ENCODE measurements at places on chromosomes 6 and 20.

- DNase-seq = peak; percentile 65
Measured at GRCh38 chr20:63230800-63231268, 4.9 kb upstream of the BIRC7 start.

DNA sequence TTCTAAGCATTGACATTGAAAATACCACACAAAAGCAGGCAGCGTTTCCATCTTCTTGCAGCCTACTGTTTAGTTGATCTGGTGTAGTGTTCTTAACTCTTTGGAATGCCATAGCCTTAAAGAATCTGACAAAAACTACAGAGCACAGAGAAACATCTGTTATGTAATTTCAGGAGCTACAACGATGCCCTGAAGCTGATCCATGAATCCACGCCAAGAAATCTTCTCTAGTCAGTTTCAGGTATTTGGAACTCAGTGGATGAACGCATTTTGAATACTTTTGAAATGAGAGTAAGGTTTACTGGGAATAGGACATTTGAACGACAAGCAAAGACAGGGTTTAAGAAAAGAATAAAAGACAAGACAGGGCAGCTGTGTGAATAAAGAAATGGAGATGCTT is 17.8 kb downstream of the ALDH8A1 start:
- DNase-seq = no peak

DNA sequence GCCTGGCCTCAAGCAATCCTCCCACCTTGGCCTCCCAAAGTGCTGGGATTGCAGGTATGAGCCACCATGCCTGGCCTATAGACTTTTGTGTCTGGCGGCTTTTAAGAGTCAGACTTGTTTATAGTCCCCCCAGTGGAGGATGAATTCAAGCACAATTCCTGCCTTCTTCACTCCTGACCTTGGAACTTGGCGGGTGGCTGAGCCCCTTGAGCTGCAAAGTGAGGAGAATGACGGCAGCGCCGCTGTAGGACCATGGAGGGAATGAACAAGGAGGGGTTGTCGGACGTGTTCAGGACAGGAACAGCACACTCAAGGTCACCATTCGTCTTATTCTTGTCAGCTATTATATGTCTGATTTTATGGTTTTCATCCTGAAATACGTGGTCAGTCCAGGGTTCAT is 265.4 kb downstream of the CDH4 start:
- no peak for DNase-seq

GRCh38 chr20:14497004-14497403 is 159.6 kb upstream of the FLRT3 start:
- DNase-seq = no peak

DNA sequence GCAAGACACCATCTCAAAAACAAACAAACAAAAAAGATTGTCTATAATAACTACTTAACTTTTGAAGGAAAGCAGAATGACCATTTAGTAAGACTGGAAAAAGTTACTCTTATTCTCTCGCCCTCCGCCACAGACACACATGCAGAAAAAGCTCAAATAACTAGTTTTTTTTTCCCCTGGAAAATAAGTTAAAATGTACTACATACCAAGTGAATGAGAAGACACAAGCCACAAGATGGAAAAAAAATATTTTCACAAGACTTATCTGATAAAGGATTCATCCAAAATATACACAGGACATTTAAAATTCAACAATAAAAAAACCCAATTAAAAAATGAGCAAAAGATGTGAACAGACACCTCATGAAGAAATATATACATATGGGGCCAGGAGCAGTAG is 31.9 kb downstream of the NUDT3 start:
- no peak for DNase-seq

GRCh38 chr6:3653528-3654070 is 97.9 kb downstream of the PXDC1 start:
- DNase-seq = no peak

DNA sequence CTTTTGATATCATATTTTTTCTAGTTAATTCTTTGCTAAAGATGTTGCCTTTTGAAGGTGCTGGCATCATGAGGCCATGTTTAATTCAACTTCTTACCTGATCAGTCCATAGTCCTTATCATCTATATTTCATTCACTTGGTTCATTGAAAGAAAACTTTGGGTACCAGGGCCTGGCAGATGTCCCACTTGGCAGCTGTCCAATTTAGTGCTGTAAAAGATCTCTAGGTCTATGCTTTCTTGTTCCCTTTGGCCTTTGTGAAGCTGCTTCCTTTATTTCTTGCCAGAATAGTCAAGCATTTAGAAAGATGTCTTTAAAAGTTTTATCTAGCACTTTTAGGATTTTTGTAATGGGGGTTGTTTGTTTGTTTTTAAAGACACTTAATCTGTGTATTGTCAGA is 61.7 kb upstream of the EYA4 start:
- DNase-seq = no peak

GRCh38 chr20:34774449-34774848 is 51.0 kb downstream of the NCOA6 start:
- DNase-seq = no peak

GRCh38 chr20:42218621-42219374 is 600.6 kb upstream of the CHD6 start:
- DNase-seq = no peak

DNA sequence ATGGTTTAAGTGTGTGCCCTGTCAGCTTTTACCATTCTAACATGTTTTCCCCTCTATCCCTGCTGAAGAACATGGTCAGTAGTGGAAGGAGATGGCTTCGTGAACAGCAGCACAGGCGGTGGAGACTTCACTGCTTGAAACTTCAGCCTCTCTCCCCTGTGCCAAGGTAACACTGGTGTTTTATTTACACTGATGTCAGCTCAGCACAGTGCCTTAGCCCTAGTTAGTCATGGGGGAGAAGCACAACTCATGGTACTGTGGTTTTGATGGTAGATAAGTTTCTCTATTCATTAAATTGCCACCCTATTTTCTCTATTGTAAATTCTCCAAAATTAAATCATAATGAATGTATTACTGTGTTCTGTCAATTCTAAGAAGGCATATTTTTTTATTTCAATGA is 56.6 kb downstream of the MTHFD1L start:
- DNase-seq = peak; percentile 28

- DNase-seq = no peak
Measured at GRCh38 chr6:45858691-45859090, 157.0 kb downstream of the CLIC5 start.

DNA sequence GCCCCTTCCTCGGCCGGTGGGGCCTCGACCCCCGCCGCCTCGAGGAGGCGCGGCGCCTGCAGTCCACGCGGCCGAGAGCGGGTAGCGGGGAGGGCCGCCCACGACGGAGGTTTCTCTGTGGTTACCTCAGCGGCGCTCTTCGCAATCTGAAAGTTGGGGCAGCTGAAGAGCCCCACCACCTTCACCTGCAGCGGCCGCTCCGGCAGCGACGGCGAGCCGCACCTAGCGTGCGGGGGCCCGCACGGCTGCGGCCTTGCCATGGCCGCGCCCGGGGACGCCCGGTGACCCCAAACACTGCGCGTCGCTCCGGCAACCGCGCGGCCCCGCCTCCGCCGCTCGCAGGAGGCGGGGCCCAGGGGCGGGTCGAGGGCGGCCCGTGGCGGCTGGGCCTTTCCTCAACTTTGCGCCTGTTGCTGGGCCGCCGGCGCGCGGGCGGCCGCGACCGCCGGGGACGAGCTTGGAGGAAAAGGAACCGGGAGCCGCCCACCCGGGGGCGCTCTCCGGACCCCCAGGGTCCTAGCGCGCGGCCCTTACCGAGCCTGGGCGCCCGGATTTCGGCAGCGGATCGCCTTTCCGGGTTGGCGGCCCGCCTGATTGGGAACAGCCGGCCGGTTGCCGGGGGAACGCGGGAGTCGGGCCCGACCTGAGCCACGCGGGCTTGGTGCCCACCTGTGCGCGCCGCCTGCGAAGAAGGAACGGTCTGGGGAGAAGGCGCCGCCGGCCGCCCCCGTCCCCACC is at the start of the genes PPIL6 and SMPD2:
Gene PPIL6, minus strand, starts transcription at position 298 of the 738 bp plus-strand sequence. Its CDS starts 38 bp downstream, at position 260.
Gene SMPD2, plus strand, starts transcription at position 394 of the 738 bp plus-strand sequence. CDS start 398 bp downstream, outside the sequence.
- peak; percentile 81 for DNase-seq

DNA sequence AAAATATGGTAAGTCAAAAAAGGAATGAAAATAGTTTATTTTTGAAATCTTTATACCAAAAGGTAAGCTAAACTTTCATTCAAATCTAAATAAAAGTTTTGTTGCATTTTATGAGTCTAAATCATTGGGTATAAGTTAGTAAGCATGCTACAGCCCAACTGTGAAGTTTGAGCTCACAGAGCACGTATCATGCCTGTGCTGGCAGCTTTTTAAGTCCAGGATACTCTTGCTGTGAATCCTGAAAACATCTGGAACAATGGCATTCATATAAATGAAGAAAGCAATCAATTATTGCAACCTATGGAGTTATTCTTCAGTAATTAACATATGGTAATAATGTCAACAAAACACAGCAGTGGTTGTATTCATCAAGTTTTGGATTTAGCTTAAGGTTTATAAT is 656.9 kb downstream of the RFPL4B start:
- no peak for DNase-seq
